ENCODE measurements at places on chromosomes 13 and 19.
A peak's percentile ranks its signal among the peaks of the same experiment; 100 is the strongest.

DNA sequence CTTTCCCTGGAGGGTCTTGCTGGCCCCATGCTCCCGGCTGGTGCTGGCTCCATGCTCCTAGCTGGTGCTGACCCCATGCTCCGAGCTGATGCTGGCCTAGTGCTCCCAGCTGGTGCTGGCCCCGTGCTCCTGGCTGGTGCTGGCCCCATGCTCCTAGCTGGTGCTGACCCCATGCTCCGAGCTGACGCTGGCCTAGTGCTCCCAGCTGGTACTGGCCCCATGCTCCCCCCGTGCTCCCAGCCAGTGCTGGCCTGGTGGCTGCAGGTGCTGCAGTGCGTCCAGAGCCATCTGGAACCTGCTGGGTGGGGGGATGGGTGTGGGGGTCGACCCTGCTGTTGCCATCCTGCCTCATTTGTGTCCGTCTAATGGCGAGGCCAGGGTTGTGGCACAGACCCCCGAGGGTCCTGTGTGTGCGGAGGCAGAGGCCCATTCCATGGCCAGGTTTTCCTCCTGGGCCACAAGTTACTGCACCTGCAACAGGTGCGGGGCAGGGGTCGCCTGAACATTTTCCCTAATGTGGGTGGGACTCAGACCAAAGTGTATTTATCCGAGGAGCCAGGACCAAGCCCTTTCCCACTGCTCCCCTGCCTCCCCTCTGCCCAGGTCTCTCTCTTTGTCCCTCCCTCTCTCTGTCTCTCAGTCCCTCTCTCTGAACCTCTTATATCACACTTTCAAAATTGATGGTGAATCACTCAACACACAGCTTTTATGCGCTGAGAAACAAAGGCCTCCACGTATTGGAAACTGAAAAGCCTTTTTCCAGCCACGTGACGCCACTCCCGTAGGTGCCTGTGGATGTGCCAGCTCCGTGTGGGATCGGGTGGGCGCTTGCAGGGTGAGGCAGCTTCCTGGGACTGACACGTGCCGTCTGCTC lies 45.1 kb downstream of the MCF2L start:
- DNase-seq: no peak

- no peak for DNase-seq
Measured at GRCh38 chr13:56201834-56202233, 938.9 kb upstream of the PRR20A start.

DNA sequence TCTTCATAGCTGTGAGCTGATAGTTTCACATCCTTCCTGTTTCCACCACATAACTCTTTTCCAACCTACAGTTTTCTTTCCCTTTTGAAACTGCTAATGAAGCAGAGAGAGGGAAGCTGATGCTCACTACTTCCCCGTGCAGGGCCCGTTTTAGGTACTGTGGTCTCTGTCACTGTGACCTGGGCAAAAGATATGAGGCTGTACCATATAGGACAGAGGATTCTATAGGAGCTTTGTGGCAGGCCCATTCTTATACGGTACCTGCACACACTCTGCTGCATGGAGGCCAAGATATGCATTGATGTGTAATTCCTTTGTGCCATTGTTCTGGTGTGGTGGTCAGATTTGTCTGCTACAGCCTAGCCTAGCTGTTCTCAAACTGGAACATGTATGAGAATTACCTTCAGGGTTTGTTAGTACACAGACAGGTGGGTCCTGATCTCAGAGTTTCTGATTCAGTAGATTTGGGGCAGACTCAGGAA lies 577.3 kb downstream of the LMO7 start:
- DNase-seq: peak; percentile 24

DNA sequence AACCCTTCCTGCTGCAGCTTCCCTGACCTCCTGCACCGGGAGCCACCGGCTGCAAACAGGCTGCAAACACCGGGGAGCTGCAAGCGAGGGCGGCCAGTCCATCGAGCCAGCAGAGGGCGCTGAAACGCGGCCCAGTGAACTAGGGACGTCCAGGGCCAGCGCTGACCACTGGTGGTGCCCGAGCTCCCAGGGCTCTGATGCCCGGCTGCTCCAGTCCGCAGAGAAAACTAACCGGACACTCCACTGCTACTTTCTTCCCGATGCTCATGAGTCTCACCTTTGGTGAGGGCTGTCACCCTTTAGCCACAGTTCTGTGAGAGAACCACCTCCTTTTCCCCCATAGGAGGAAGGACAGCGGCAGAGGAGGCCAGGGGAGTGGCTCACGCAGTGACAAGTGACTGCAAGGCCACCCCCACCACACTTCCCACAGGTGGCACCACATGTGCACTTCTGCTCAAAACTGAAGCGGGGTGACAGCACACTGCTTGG lies 82.8 kb upstream of the MTIF3 start:
- DNase-seq: peak; percentile 78

GRCh38 chr13:107681600-107681999 lies 533.7 kb downstream of the LIG4 start:
- DNase-seq: no peak
